NCI-H2107 (cell line): ENCODE measurements at places on chromosomes 12 and 14.
A peak's percentile ranks its signal among the peaks of the same experiment; 100 is the strongest.

DNA sequence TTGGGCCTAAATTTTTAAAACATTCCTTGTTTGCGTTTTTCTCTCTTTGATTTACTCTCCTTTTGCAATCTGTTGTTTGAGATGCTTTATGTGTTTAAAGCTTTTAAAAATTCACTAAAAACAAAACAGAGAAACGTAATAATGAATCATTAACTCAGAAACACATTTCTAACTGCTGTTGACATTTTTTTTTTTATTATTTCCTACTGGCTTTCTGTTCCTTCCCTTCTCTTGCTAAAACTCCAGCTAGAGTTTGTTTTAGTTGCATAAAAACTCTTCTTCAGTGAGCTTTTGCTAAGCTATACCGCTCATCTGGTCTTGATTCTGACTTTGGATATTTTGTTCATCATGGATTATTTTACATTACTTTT, 29.0 kb upstream of the SRGAP1 start:
- DNase-seq = no peak

DNA sequence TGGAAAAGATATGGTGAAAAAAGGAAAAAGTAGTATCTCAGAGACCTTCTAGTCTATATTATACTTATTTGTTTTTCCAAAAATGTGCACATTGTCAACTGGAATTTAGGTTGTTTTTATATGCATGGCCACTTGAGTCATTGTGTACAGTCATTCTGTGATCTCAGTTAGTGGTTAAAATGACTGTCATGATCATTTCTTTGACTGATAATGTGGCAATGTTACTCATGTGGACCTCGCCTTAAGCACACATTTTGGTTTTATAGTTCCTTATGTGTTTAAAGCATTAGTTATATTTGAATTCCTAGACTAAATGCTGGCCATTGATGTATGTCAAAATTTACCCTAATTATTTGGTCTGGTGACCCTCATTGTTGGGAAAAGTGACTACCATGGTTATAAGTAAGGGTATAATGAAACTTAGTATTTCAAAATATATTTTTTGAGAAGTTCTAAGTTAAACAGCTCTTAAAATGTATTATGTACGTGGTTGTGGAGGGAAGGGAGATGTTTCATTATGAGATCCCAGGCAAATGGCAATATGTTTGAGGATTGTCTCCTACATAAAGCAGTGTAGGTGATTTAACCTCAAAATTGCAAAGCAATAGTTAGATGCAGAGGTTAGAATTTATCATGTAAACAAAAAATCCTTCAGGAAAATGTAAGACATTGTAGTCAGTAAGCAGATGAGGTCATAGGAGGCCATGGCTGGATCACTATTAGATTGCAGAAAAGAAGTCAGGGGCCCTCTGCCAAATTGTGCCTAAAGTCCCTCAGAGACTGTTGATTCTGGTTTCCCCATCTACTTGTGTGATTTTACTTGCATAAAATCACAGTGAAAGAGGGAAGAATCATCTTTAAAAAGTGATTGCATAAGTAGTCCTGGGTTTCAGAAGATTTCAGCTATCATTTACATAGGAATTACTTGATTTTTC, 17.5 kb downstream of the PNMA1 start:
- DNase-seq = no peak

DNA sequence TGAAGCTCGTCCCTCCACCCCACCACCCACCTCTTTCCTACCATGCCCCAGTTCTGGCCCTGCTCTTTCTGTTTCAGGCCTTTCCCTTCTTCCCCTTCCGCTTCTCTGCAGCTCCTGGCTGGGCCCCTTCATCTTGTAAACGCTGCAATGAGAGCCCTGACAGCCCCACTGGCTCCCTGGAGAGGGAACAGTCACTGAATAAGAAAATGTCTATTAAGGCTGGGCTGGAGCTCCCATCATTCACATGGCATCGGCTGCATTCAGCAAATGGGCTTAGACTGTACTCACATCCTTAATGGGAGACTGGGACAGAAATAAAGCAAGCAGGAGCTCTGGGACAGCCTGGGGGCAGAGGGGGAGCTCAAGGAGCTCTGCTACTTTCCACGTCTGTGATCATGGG, 45.2 kb upstream of the TUNAR start:
- DNase-seq = no peak

DNA sequence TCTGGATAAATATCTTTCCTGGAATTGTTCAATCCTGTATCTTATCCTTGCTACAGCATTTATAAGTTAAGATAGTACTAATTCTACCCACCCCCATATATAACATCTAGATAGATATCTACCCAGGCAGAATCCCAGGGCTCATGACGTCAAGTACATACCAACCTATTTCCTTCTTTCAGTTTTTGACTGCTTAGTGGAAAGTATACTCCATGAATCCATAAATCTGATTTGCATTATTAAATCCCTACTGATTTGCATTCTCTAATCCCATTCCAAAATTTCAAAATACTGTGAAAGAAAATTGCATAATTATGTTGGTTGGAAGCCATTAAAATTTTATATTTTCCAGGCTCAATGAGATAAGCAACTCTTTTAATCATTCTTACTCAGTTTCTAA, 111.7 kb downstream of the KITLG start:
- DNase-seq = no peak

- DNase-seq = no peak
Observed at GRCh38 chr14:63460680-63461369, 82.4 kb downstream of the PPP2R5E start.

DNA sequence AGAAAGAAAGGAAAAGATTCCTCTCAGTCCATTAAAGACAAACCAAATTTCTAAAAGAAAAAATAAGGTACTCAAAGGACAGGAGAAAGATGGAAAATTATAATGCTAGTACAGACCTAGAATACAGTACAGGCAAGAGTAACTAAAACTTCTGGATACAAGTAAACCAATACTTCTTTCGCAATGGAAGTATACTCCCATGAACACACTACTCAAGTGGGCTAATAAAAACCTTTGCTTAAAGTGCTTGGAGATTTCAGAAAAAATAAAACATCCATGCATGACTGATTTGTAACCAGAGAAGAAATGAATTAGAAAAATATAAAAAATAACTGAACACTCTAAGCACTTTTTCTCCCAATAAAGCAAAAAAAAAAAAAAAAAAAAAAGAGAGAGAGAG, 3.5 kb downstream of the ZBTB25 start:
- DNase-seq = no peak

GRCh38 chr12:124898200-124898922, 16.1 kb downstream of the UBC start:
- peak; percentile 60 for DNase-seq

DNA sequence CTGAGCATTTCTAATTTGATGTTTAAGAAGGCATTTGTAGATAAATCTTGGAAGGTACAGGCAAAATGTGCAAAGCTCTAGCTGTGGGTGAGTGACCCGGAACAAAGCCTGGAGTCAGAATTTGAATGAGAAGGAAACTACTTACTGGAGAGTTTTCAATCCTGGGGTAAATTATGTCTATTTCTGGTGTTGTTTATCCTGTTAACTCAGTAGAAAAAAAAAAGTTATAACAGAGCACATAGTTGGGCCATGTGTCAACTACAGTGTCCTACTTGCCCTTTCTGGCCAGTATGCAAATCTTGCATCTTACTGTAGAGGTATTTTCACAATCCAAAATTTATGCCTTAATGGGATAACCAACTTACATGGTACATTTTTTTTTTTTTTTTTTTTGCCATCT, 182.3 kb downstream of the SYNE2 start:
- DNase-seq = no peak

GRCh38 chr14:38065106-38065762, 142.5 kb upstream of the SSTR1 start:
- DNase-seq = no peak

GRCh38 chr12:94100211-94100627, 48.2 kb upstream of the PLXNC1 start:
- no peak for DNase-seq

GRCh38 chr14:76920331-76921087, 94.3 kb downstream of the LRRC74A start:
- DNase-seq = peak; percentile 93

GRCh38 chr12:93689076-93689834, 12.1 kb downstream of the CRADD start:
- DNase-seq = no peak

GRCh38 chr14:30223385-30223785, 295.7 kb upstream of the PRKD1 start:
- peak; percentile 14 for DNase-seq

DNA sequence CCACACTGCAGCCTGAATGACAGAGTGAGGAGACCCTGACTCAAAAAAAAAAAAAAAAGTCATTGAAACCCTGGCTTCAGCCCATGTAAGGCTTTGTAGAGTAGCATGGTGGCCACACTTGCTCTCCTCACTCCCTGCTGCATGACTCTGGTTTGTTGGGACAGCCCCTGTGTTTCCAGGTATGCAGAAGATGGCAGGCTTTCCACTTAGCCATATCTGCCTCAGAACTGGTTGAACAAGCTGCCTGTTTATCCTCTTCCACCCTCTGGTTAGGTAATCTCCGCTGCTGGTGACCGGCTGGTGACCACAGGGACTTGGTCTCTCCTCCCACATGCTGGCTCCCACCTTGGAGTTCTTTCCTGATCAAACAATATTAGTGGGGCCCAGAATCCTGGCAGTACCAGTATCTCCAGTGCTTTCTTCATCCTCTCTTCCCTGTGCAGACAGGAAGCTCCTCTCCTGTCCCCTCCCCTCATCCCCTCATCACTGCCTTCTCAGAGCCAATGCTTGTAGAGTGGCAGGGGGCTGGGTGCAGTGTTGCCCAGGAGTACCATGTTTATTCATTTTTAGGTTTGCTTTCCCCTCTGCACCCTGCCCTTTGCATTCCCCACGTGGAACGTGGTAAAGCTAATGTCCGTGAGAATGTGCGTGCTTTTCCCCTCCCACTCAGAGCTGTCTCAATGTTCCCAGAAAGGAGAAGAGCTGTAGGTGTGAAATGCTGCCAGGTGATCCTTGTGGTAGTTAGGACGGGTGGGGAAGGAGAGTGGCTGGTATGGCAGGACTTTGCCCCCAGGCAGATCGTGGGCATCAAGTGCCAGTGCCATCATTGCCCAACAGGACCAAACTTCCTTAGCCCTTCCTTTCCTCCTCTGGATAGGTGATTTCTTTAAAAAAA, 11.3 kb downstream of the ABHD12B start:
- no peak for DNase-seq

DNA sequence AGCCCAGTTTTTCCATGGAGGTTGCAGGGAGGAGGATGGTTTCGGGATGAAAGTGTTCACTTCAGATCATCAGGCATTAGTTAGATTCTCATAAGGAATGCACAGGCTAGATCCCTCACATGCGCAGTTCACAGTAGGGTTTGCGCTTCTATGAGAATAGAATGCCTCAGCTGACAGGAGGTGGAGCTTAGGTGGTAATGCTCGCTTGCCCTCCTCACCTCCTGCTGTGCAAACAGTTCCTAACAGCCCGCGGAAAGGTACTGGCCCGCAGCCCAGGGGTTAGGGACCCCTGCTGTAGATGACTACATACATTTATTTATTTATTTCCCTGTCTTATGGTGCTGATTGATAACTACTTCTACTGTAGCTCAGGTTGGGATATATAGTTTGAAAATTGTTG, 93.2 kb downstream of the FBXO33 start:
- DNase-seq = no peak

- no peak for DNase-seq
Observed at GRCh38 chr12:75190846-75191245, 18.8 kb downstream of the KCNC2 start.

DNA sequence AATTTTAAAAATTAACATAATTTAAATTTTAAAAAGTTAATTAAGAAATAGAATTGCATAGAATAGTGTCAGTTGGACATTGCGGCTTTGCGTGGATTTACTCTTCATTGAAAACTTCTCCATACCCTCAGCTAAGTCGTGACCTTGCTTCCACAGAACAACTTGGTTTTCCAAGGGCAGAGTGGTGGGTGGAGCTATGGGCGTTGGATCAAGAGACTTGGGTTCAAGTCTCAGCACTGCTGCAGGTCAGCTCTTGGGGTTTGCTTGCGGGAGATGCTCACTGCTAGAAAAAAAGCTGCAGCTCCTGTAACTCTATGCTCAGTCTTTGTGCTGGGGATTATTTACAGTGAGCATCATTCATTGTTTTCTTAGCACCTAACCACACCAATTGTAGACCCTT, 133.7 kb downstream of the PRIMA1 start:
- no peak for DNase-seq

GRCh38 chr14:68843471-68844209, 50.8 kb upstream of the ZFP36L1 start:
- peak; percentile 64 for DNase-seq

DNA sequence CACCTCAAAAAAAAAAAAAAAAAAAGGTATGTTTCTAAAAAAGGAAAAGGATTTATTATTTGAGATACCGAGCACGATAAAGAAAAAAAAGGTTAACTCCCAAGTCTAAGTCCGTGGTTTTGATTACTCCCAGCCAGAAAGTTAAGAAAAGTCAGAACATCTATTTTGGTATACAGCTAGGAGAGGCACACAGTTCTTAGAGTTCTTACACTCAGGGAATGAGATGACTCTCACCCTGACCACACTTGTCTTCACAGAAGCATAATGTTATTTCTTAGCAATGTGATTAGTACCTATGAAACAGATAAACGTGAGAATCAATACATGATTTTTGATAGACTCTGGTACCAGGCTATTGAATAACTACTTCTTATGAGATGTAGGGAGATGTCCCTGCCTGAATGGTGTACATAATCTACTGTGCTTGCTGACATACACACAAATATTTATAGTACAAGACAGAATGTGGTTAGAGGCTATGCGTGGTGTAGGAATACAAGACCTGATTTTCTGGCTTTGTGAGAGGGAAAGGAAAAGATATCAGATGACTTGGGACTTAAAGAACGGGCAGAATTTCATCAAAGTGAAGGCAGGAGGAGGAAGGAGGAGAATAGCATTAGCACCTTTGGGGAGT, 31.6 kb downstream of the LIMA1 start:
- DNase-seq = no peak

DNA sequence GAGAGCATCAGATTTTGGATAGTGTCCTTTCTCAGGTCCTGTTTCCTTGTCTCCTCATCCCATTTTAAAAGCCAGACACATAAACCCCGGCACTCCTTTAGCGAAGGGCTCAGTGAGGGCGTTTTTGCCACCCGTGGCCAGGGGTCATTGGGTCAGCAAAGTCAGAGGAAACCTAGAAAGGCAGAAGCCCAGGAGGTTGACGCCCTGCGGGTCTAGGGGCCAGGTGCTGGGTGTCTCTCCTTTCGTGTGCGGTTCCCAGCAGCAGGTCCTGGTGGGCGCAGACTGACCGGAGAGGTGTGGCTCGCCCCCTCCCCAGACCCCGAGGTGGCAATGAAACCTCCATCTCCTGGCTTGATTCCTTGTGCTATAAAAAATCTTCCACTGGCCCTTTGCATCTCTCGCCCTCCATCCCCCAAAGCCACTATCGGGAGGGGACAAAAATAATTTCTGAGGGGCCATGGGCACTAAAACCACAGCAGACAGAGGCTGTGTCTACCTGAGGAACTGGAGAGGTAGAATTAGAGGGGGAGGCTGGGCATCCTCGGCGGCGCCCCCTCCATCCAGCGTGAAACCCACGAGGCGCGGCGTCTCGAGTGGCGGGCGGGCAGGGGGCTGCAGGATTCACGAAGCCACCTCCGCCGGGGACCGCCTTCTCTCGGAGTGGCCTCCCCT, 858 bp upstream of the FRMD6 start:
- no peak for DNase-seq

DNA sequence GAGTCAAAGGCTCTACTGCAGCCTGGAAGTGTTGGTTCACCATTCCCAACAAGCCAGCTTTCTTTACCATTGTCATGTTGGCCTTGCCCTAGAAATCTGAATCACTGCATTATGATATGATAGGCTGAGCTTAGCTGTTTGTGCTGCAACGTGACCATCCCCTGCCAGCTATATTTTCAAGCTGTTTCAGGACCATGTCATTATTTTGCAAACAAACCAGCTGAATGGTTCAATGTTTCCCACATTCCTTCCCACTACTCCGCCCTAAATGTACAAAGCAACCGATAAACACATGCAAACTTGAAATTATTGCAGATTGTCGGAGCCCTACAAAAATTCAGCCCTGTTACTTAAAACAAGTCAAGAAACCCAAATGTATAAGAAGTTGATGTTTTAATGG, 136.1 kb downstream of the KICS2 start:
- no peak for DNase-seq
